Body of pancreas (tissue), 4 donors: ENCODE measurements at places on chromosomes 3 and 15. TPM values are rescaled to one million over a fixed set of nuclear protein-coding genes. Genes with fewer than 3 reads are reported as not detected.

RTP4 gene
- 2.0 TPM for total RNA-seq

DNA sequence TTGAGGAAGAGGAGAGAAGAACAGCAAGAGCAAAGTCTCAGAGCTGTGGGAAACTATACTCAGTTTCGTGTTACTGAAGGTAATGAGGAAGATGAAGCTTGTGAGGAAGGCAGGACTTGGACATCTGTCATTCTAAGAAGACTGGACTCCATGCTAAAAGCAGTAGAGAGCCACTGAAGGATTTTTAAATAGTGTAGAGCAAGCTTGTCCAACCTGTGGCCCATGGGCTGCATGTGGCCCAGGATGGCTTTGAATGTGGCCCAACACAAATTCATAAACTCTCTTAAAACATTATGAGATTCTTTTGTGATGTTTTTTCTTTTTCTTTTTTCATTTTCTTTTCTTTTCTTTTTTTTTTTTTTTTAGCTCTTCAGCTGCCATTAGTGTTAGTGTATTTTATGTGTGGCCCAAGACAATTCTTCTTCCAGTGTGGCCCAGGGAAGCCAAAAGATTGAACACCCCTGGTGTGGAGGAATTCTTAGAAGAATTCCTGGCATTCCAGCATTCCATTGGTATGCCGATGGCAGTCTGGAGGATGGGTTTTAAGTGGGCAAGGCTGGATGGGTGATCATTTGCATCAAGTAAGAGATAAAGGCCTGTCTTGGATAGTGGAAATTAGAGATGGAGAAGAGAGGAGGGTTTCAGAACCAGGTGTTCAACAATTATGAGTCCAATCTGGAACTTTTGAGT is 6.9 kb upstream of the NFKBIZ start:
- DNase-seq, result no peak
- no peak overlapping the region for H3K4me3 ChIP-seq
- H3K27ac ChIP-seq, result no peak overlapping the region

- H3K27ac ChIP-seq, result no peak overlapping the region
- H3K36me3 ChIP-seq, result no peaks in the 10 kb centered on the region
- DNase-seq, result no peak
- no peaks in the 10 kb centered on the region for H3K4me1 ChIP-seq
- H3K27me3 ChIP-seq, result no peaks in the 10 kb centered on the region
Observed at GRCh38 chr15:80140909-80141308, 11.9 kb upstream of the FAH start.

GAP43 gene
- 0.26 TPM for total RNA-seq

GRCh38 chr3:74409066-74409465 is 205.4 kb downstream of the CNTN3 start:
- H3K4me3 ChIP-seq, result no peak overlapping the region
- H3K27me3 ChIP-seq, result no peaks in the 10 kb centered on the region
- no peaks in the 10 kb centered on the region for H3K4me1 ChIP-seq

DNA sequence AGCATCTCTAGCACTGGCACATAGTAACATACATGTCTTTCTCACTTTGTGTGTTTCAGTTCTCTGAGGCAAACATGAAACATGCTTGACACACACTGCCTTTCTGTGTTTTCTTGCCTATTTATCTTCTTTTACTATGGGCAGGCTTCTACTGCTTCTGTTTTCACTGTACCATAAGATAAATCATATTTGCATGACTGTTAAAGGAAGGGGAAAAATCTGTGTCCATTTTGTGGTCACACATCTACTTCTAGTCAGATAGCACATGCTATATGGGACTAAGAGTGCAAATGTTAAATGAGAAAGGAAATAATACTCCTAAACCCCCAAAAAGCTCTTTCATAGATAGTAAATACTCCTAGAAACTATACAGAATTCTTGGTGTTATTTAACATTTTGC is 386.4 kb downstream of the ZBTB20 start:
- no peaks in the 10 kb centered on the region for H3K27me3 ChIP-seq
- no peak for DNase-seq
- peaks cover 25% of the 10 kb centered on the region for H3K4me1 ChIP-seq
- no peak overlapping the region for H3K27ac ChIP-seq

GRCh38 chr3:149613988-149614387 is 43.8 kb downstream of the WWTR1 start:
- no peak for DNase-seq
- no peak overlapping the region for H3K4me3 ChIP-seq
- no peaks in the 10 kb centered on the region for H3K36me3 ChIP-seq
- no peaks in the 10 kb centered on the region for H3K27me3 ChIP-seq
- H3K4me1 ChIP-seq, result no peaks in the 10 kb centered on the region

DNA sequence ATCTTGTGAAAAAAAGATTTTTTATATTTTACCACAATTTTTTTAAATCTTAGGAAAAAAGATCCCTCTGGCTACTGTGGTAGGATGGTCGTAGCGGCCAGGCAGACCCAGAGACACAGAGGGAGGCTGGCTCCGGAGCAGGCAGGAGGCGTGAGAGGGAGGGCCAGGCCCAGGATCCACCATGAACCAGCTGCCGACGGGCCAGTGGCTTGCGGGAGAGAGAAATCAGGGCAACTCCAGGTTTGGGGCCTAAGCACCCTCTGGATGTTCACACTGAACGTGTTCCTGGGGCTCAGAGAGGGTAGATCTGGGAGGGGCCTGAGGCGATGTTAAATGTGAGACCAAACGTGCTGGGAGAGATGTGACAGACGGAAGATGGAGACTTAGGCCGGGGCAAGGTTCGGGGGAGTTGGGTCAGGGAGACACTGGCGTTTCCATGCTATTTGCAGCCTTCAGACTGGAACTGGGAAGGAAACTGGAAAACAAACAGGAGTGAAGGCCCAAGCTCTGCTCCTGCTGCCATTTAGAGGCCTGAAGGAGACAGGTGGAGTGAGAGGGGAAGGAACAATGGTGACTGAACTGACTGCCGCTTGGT is 1.6 kb upstream of the VILL start:
- H3K4me1 ChIP-seq, result peaks cover 47% of the 10 kb centered on the region
- no peak overlapping the region for H3K4me3 ChIP-seq
- H3K27me3 ChIP-seq, result no peaks in the 10 kb centered on the region

DNA sequence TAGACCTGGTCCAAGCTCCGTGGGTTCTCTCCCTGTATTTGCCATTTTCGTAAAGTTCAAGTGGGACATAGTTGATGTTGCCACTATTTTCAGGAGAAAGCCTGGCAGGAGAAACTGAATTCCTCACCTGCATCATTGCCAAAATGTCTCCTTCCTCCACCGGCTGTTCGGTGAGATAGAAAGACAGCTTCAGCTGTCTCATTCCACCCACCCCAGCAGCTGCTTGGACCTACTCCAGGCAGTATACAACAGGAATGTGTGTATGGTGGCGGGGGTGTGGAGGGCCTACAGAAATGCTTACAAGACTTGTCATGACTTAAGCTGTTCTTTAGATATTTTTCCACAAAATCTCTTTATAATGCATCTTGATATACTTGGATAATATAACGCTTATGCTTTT is 132.7 kb upstream of the RAP2B start:
- H3K4me1 ChIP-seq, result no peaks in the 10 kb centered on the region
- no peak overlapping the region for H3K4me3 ChIP-seq
- no peaks in the 10 kb centered on the region for H3K36me3 ChIP-seq
- no peak for DNase-seq
- H3K27me3 ChIP-seq, result no peaks in the 10 kb centered on the region
- H3K27ac ChIP-seq, result no peak overlapping the region

FOXL2NB gene
- not detected for total RNA-seq

UBAP1L gene
- 3.4 TPM for total RNA-seq

- H3K27ac ChIP-seq, result no peak overlapping the region
- H3K4me3 ChIP-seq, result no peak overlapping the region
- DNase-seq, result no peak
- no peaks in the 10 kb centered on the region for H3K27me3 ChIP-seq
Observed at GRCh38 chr3:75049533-75049932, 435.1 kb upstream of the CNTN3 start.

DNA sequence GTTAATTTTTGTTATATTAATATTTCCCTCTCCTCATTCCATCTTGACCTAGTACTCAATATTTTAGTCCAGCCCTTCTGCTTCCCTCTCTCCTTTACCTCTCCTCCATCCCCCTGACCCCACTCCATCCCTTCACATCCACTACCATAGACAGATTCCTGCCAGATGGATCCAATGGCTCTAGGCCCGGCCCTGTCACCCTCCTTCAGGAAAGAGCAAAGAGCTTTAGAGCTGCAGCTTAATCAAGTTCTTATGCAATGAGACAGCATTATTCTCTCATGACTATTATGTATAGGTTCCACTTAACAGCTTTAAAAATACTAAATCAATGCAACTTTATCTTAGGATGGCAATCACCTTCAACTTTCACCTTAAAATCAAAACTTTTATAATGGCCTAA is 200.7 kb upstream of the TTC14 start:
- H3K4me1 ChIP-seq, result peaks cover 20% of the 10 kb centered on the region
- H3K36me3 ChIP-seq, result no peaks in the 10 kb centered on the region
- no peaks in the 10 kb centered on the region for H3K27me3 ChIP-seq
- H3K27ac ChIP-seq, result no peak overlapping the region
- H3K4me3 ChIP-seq, result no peak overlapping the region

DNA sequence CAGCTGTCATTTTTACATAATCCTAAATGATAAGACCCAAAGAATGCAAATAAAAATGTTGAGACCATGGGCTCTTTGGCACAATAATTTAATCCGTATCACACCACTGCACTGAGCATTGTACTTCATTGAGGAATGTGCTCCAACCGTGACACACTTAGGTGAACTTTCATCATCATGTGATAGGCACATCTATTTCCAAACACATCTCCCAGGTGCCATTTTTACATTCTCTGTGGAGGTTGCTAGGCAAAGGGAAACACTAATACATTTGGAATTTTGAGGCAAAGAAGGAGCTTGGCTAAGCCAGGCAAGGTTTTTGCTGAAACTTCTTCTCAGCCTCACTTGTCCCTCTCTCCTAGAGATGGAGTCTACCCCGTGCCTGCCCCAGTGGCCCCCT is 68.7 kb downstream of the LRTM1 start:
- no peak overlapping the region for H3K4me3 ChIP-seq
- H3K27me3 ChIP-seq, result no peaks in the 10 kb centered on the region
- no peaks in the 10 kb centered on the region for H3K36me3 ChIP-seq
- DNase-seq, result no peak
- H3K27ac ChIP-seq, result no peak overlapping the region
- no peaks in the 10 kb centered on the region for H3K4me1 ChIP-seq

SAXO2 gene
- 0.26 TPM for total RNA-seq

NEK11 gene
- total RNA-seq, result 10.2 TPM

DNA sequence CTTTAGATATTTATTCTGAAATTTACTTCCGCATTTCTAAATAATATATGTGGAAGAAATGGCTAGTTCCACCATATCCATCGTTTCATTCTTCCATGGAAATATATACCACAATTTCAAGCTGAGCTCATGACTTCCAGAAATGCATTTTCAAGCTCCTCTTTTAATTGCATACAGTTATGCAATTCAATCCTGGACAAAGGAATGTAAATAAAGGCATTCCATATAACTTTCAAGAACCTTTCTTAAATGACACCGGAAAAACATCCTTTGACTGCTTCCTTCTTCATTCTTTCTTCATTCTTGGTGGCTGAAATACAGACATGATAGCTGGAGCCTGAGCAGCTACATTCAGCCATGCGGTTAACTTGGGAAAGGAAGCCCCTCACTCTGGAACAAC is 185.2 kb upstream of the GADL1 start:
- H3K4me1 ChIP-seq, result no peaks in the 10 kb centered on the region
- no peak for DNase-seq
- H3K27ac ChIP-seq, result no peak overlapping the region
- no peaks in the 10 kb centered on the region for H3K27me3 ChIP-seq

DNA sequence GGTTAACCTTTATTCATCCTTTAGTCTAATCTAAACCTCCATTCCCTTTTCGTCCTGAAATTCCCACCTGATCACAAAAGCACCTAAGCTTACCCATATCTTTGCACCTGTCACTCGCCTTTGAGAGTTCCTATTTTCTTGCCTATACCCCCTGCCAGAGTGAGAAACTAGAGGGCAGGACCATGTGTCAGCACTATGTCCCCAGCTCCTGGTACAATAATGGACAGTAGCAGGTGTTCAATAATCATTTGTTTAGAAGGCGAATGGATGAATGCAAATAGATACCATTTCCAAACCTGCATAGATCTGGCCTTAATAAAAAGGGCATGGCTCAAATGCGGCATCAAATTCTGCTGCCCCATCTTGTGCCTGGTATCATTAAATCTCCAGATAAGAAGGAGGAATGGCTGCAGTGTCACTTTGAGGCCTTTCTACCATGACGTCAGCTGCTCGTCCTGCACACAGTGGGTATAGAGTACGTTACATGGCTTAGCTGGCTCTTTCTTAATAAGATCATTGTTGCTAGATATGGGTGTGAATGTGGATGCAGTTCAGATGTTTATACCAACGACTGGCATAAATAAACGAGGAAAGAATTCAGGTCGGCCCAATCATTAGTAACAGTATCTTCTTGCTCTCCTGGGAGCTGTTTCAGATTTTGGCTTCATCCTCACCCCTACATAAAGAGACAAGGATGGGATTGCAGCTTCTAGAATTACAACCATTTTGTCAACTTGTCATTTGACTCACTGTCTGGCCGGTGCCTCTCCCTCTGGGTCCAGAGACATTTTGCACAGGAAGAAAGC is 148.7 kb downstream of the RORA start:
- no peak for DNase-seq
- H3K4me3 ChIP-seq, result no peak overlapping the region
- no peaks in the 10 kb centered on the region for H3K27me3 ChIP-seq

- H3K4me1 ChIP-seq, result no peaks in the 10 kb centered on the region
- no peak for DNase-seq
- no peaks in the 10 kb centered on the region for H3K27me3 ChIP-seq
- no peaks in the 10 kb centered on the region for H3K36me3 ChIP-seq
Observed at GRCh38 chr3:11128682-11129632, 25.3 kb upstream of the HRH1 start.

ZNF609 gene
- total RNA-seq, result 17.9 TPM

DNA sequence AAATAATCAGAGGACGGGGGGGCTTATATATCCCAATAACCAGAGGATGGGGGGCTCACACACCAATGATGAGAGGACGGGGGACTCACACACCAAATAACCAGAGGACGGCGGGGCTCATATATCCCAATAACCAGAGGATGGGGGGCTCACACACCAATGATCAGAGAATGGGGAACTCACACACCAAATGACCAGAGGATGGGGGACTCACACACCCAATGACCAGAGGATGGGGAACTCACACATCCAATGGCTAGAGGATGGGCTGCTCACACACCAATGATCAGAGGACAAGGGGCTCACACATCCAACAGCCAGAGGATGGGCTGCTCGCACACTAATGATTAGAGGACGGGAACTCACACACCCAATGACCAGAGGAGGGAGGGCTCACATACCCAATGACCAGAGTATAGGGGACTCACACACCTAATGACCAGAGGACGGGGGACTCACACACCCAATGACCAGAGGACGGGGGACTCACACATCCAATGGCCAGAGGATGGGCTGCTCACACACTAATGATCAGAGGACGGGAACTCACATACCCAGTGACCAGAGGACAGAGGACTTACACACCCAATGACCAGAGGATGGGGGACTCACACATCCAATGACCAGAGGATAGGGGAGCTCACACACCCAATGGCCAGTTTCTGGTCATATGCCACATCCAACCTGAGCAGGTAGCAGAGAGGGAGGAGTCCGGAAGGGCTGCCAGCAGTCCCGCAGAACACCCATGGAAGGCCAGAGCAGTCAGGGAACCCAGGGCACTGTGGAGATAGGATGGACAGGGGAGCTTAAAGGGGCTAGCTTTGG is 10.6 kb downstream of the RAB6B start:
- H3K27me3 ChIP-seq, result no peaks in the 10 kb centered on the region
- no peaks in the 10 kb centered on the region for H3K36me3 ChIP-seq
- H3K27ac ChIP-seq, result no peak overlapping the region
- H3K4me3 ChIP-seq, result no peak overlapping the region
- no peaks in the 10 kb centered on the region for H3K4me1 ChIP-seq
- no peak for DNase-seq

GOLGA8G gene
- total RNA-seq, result not detected

PRTG gene
- 1.0 TPM for total RNA-seq

MGA gene
- 28.8 TPM for total RNA-seq

GOLGA8J gene
- total RNA-seq, result not detected

UBA3 gene
- total RNA-seq, result 47.5 TPM
